Sciatic nerve (tissue), 2 donors: ENCODE measurements at places on chromosomes 12 and 14.

- DNase-seq: no peak
Observed at GRCh38 chr12:104427547-104427938, 29.2 kb upstream of the CHST11 start.

- no peak for DNase-seq
Observed at GRCh38 chr12:14999695-15000365, 27.0 kb downstream of the PDE6H start.

DNA sequence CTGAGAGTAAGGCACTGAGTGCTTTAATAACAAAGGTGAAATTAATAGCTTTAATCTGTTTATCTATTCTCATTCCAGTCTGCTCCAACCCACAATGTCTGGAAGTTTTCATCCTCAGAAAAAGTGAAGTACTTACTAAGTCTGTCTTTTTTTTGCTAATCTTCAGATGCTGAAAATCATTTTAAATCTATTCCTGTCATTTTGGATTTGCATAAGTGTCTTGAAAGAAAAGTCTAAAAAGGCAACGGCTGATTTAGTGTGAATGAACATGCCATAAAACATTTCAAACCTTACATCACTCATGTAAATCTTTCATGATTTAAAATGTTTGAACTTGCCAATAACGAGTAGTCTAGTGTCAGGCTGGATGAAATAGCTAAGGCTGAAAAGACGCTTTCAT is 685.6 kb downstream of the RPS29 start:
- no peak for DNase-seq

DNA sequence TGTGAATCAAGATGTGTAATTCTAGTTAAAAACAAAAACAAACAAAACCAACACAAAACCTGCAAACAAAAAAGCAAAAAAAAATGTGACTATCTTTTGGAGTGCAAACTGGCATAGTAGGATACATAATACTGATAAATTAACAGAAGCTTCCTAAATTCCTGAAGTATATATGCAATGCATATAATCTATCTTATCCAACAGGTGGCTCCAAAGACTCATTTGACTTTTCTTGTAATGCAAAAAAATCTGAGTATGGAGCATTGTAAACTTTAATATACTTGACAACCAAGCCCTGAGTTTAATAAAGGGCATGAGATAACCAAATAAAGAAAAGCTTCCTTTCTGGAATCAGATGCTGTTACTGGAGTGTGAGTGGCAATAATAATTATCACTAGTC is 1003.6 kb downstream of the FSCB start:
- no peak for DNase-seq

DNA sequence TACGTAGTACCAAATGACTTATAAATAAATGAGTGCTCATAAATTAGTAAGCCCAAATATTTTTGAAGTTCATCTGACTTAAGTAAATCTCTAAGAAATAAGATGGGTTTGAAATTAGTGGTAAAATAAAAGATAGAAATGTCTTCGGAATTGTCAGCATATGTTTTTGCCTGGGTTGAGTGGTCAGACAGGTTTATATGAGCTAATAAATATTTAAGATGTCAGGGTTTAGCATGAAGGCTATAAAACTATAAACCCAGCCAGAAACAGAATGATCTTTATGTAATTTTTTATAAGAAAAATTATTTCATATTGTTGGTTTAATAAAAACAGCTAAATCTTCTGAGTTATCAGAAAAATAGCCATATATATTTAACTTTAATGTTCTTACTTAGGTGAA is 37.3 kb downstream of the JAG2 start:
- no peak for DNase-seq

GRCh38 chr12:32116897-32117296 is 10.2 kb downstream of the BICD1 start:
- no peak for DNase-seq

- no peak for DNase-seq
Observed at GRCh38 chr14:57660208-57660607, 166.6 kb upstream of the CCDC198 start.

DNA sequence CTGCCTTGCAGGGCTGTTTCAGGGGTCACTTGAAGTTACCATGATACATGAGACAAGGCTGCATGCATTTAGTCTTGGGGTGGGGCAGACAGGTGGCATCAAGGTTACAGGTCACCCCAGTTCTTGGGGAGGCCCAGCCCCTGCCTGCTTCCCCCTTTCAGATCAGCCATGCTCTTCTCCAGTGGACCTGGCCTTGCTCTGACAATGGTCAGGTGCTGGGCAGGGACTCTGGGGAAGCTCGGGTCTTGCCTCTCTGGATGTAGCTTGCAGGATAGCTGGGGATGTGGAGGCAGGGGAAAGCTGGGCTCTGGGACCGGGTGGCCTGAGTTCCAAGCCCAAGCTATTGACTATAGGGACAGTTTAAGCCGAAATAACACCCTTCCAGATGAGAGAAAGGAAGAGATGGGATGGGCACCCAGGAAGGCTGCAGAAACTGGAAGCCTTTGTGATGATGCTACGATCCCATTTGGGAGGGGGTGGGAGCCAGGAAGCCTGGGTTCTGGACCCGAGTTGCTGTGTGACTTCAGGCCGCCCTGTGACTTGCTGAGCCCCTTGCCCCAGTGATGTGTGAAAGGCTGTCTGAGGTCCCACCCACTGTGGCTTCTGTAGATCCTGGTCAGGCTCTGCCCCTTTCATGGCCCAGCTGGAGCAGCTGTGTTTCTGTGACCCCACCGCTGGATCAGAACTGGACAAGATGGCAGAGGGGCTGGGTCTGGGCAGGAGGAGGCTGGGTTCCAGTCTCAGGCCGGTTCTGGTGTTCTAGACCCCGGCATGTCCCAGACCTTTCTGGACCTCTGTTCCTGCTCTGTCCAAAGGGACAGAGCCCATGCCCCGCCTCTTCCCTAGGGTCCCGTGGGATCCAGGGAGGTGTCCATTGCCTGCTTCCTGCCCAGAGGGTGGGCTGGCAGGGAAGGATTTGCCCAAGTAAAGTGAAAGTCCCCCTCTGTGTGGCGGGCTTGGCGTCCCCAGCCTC is 2.1 kb downstream of the TNFAIP2 start:
- DNase-seq: peak; percentile 54

DNA sequence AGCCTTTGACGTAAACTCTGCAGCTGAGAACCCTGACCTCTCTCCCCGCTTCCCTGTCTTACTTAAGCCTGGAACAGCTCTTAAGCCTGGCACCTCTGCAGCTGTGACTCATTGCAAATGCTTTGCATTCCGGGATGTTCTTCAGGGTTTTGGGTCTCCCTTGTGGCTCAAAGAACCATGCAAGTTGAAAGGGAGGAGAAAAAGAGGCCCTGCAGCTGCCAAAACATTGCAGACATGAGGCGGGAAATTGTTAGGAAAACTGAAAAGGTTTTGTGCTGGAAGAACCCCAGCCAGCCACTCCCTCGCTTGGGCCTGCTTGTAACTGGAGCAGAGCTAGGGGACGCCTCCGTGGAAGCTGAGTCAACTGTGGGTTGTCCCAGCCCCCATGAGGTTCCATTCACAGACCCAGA is 60.2 kb upstream of the FERMT2 start:
- peak; percentile 88 for DNase-seq

- no peak for DNase-seq
Observed at GRCh38 chr12:25207846-25208245, 12.8 kb downstream of the ETFRF1 start.

DNA sequence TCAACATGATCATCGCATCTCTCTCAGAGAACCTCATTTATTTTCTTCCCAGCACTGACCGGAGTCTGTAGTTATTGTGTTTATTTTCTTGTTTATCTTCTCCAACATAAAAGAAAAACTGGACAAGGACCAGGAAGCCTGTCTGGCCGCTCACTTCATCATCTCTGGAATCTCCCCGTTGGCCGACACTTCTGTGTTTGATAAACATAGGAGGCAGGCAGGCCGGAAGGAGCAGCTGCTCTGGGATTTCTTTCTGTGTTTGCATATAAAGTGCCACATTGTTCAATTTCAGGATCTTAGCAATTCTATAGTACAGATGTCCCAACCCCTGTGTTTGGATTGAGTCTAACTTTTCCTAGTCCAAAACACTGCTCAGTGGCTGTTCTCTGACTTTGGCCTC is 53.3 kb downstream of the ACACB start:
- DNase-seq: peak; percentile 31

DNA sequence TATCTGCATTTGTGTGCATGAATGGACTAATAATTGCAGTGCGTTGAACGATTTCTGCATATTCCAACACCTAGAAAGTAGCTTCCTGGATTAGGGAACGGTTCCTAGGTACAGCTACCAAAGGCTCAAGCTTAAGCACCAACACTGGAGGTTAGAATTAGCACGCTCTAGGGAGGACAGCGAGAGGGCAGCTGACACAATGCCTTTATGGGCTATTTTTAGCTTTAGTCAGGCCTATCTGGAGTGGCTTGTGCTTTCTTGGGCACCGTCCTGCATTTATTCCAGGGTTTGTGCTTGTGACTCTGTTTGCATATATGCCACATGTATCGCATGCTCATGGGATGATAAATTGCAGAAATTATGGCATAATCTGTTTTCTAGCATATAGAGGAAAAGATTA is 13.7 kb downstream of the ETV6 start:
- DNase-seq: no peak

DNA sequence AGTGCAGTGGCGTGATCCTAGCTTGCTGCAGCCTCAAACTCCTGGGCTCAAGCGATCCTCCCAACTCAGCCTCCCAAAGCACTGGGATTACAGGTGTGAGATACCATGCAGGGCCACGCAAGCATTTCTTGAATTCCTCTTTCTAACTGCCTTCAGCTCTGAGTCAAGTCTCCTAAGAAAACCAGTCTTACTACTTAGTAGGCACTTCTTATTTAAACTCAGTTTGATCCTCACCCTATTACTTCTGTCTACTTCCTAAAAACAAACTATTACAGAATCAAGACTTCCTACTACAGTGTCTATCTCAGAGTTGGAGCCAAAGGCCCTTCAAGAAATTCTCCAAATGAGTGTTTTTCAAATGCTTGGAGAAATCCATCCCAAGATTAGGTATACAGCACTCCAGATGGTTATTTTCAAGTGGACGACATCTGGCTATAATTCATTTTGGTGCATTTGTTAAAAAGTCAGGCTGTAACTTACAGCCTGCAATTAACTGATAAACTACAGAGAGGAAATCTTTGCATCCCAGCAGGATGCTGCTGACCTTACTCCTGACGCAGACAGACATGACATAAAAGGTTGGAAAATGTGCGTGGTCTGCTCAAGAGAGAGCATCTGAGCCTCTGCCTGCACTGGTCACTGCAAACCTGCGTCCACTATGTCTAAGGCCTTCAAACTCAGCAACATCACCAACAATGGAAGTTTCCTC is 34.7 kb downstream of the SSH1 start:
- DNase-seq: no peak

DNA sequence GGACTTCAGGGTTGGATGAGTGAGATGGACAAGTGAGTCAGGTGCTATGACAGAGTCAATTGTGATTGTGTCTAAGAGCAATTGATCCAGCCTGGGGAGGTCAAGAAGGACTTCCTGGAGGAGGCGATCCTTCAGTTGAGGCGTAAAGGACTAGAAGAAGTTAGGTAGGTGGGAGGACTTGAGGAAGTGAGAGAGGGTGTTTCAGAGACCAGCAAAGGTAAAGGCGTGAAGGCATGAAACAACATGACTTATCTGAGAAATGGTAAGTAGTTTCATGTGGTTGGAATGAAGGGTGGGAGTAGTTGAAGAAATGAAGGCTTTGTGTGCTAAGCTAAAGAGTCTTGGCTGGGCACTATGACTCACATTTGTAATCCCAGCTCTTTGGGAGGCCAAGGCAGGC is 48.9 kb upstream of the PPP1CC start:
- DNase-seq: no peak

DNA sequence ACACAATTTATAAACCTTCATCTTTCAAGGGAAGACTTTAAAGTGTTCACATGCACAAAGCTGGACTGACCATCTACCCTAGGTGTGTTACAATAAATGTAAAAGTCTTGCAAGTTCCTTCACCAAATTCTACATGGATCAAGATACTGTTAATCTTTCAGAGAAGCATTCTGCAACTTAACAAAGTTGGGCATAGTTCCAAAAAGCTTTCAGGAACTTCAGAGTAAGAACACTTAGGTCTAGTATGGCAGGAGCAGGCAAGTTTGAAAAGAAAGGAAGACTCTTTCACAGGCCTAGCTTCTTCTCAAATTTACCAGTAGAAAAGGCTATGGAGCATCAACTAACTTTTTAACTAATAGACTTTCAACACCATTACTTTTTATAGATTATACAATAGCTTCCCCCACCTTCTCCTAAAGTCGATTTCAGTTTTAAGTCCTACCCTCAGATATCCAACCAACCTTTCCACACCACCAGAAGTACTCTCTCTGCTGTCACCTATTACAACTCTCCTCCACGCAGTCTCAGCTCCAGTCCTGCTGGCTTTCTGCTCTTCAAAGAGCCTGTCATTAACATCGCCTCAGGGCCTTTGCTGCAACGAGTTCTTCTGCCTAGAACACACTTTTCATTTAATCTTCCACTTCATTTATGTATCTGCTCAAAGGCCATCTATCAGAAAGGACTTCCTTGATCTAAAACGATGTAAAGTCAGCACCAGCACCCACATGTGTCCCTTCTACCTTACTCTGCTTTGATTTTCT is 333.9 kb downstream of the CEP128 start:
- DNase-seq: no peak

GRCh38 chr14:105486974-105487448 is 325 bp downstream of the CRIP1 start:
- peak; percentile 85 for DNase-seq

GRCh38 chr14:31286456-31287293 is 79.1 kb upstream of the HECTD1 start:
- DNase-seq: no peak

DNA sequence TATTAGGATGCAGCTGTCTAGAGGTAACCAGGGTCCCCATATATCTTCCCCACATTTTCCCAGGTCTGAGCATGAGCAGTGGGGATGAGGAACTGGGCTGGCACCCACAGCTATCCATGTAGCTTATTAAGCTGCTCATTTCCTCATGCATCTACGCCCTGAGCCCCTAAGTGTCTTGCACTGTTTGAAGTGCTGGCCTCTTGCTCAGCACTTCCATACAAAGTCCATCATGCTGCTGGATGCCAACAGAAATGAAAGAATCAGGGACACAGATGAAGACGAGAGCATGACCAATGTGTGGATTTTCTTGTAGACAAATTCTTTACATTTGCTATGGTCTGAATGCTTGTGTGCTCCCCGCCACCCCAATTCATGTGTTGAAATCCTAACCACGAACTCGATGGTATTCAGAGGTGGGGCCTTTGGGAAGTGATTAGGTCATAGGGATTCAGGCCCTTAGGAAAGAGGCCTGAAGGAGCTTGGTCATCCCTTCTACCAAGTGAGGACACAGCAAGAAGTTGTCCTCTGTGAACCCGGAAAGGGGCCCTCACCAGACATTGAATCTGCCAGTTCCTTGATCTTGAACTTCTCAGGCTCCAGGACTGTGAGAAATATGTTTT is 54.5 kb downstream of the C12orf75 start:
- no peak for DNase-seq
